Stimulated activated CD4-positive, alpha-beta T cell treated with anti-CD3 and anti-CD28 coated beads, Interleukin-4, amount 100 ng/mL, for 4 hours (primary cell): ENCODE measurements at places on chromosomes 12 and 14.

- DNase-seq, result no peak
Observed at GRCh38 chr14:26088275-26088674, 509.6 kb downstream of the NOVA1 start.

GRCh38 chr12:30015631-30016337 lies 232.0 kb upstream of the TMTC1 start:
- DNase-seq, result no peak

GRCh38 chr14:71932229-71932981 lies at the start of gene RGS6:
TSS of gene RGS6 (plus strand) at chr14:71932429.
- peak; percentile 22 for DNase-seq

DNA sequence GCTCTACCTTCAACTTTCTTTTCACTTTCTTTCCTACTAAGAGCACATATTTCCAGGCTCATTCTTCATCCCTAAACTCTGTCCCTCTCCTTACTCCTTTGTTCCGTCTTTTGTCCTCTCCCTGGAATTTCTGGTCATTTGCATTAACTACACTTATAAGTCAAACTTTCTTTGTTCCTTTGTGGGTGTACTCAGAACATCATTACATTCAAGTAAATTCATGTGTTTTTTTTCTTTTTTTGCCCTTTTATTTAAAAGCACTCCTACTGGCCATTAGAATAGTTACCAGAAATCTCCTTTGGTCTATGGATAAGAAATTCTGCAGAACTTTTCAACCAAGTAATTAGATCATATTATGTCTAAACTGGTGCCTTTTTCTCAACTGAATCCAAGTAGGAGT lies 802.6 kb downstream of the DIO2 start:
- DNase-seq, result no peak

GRCh38 chr12:89697296-89697695 lies 11.3 kb downstream of the ATP2B1 start:
- no peak for DNase-seq

GRCh38 chr12:93813186-93813585 lies 136.0 kb downstream of the CRADD start:
- no peak for DNase-seq

DNA sequence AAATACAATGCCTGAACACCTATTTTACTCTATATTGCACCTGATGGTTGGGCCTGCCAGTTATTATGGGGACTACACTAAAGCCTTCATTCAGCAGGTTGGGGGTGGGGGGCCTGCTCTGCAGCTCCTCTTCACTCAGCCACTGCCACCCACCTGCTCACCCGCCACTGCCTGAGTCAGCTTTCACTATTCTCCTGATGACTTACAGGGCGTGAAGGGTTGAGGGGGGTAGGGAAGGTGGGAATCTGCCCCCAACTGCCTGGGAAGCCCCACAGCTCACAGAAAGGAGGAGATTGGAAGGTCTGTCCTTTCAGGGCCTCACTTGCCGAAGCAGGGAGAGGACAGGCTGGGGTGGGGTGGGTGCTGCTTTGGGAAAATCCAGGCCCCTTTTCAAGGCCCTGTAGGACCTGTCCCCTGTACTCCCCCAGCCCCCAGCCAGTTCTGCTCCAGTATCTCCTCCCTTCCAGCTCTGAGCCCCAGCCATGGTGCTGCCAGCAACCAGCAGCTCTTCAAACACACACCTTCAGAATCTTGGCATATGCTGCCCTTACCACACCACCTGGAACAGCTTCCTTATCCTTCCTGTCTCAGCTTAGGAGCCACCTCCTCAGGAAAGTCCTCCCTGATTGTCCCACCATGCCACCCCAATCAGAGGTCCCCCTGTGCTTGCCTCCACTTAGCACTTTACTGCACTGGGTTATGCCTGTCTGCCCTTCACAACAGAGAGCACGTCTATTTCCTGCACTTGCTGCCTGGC lies 33.1 kb downstream of the IRF2BPL start:
- peak; percentile 17 for DNase-seq

GRCh38 chr14:44300916-44301315 lies 206.2 kb downstream of the FSCB start:
- no peak for DNase-seq

DNA sequence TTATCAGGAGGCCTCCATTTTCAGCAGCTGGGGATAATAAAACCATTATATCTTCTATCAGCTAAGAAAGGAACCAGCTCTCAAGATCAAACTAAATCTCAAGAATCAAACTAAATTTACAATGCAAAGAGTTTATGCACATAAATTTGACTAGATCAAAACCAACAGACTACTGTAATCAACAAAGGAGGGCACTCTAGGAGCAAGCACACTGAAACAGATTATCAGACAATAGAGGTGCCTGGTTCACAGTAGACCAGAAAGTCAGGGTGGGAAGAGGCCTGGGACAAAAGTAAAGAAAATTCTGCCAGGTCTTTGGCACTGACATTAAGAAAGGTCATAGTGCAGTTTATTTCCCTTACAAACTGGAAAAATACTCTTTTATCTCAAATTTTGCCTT lies 61.0 kb downstream of the HECTD4 start:
- DNase-seq, result no peak

- no peak for DNase-seq
Observed at GRCh38 chr12:124055066-124055465, 82.1 kb downstream of the ZNF664 start.

- no peak for DNase-seq
Observed at GRCh38 chr14:51328772-51329353, 88.8 kb downstream of the TMX1 start.

DNA sequence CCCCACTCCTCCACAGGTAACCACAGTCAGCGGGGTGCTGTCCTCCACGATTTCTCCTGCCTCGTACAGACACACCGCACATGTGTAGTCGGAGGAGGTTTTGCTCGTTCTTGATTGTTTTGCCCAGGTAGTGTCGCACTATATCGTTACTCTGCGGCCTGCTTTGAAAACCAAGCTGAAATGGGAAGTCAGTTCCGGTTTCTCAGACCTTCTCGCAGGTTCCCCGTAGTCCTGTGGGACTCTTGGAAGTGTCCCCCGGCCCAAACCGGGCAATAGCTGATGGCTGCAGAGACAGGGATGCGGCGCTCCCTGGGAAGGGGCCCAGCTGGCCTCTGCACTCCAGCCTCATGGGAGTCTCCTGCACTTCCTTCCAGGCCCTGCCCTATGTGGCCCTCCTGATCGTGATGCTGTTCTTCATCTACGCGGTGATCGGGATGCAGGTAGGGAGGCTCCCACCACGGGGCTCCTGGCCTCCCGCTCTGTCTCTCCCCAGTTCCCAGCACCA lies 141.3 kb upstream of the FKBP4 start:
- no peak for DNase-seq
